ENCODE measurements at places on chromosomes 11 and 22.
A peak's percentile ranks its signal among the peaks of the same experiment; 100 is the strongest.

- DNase-seq, result no peak
Measured at GRCh38 chr22:47067911-47068625, 305.6 kb downstream of the TBC1D22A start.

DNA sequence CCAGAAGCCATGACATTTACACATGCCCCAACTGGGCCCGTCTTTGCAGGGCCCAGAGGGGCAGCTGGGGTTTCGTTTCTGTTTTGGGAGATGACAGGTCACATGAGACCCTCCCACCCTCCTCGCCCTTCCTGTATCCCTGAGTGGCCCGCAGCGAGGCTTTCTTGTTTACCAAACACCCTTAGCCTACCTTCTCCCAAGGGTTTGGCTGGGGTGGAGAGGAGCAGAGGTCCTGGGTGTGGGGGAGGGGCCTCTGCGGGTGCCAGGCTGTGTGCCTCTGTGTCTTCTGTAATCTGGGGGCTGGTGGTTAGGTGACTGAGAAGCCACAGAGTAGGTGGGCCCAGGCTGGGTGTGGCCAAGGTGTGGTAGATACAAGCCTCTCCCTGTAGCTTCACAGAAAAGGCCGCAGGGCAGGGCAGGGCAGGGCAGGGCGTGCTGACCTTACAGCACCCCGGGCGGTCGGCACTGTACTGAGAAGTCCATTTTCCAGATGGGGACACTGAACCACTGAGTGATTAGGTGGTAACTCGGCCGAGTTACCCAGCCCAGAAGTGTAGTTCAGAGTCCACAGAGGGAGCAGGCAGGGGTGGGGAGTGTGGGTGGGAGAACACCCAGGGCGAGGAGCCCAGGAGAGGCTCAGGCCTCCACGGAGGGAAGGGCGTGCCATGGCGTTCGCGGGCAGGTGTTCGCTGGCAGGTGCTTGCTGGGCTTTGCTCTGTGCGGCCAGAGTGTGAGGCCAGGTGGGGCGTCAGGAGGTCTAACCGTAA lies 8.7 kb downstream of the PRR5 start:
- DNase-seq, result peak; percentile 51

DNA sequence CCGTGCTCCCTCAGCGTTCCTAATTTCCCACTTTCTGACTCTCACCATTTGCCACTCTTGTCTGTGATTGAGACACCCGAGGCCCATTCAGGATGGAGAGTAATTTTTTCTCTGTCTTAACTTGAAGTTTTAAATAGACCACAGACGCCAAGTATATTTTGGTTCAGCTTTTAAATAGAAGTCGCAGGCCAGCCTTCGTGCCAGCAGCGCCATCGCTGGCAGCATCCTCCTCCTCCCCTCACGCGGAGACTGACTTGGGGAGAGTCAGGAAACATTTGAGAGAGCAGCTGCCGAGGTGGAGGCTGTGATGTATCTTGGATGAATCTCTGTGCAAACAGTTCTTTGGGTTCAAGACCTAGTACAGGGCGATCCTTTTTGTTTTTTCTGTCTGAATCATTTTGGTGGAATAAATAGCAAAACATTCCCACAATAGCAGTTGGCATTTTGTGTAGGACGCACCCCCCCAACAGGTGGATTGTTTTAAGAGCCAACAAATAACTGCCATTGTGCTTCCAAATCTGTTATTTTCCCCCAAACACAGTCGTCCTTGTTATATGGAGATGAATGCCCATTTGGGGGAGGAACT lies 889 bp upstream of the DMC1 start:
- peak; percentile 36 for DNase-seq

DNA sequence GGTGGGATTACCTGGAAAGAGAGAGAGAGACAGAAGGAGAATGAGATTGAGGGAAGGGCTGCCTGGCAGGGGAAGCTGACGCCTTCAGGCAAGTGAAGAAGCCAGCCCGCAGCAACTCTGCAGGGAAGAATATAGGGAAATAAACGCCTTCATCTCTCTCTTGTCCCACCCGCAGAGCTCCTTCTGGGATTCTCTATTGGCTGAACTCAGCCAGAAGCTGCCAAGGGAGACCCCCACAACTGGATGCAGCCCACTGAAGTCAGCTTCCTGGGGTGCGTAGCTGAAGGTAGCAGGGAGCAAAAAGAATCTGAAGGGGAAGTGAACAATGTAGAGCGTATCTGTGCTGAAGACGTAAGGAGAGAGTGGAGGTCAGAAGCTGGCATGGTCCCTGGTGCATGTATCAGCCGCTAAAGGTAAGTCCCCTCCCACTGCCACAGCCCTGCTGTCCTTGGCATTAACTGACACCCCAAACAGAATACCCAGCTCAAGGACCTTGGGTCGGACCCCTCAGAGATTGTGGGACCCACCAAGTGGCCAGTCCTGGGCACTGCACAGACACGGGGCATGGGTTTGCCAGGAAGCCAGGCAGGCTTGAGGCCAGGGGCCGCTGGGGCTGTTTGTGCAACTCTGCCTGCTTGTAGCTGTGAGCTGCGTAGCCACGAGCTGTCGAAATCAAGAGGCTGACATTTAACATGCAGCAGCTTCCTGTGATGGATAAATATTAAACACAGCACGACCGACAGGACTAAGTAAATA lies 469.9 kb downstream of the MN1 start:
- DNase-seq, result no peak

DNA sequence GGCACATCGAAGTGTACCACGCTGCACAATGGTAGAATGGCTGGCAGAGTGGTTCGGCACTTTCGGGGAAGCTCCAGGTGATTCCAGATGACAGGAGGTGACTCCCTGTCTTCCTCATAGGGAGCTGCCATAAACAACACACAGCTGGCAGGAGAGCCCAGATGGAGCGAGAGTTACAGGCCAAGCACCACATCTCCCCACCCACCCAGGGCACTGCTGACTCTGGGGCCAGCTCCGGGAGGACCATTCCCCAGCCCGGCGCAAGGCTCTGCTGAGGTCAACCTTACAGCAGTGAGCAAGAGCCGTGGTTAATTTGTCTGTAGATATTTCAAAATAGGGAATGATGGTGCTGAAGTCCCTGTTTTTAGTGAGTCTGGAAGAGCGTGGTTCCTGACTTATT lies 78.8 kb upstream of the HMGXB4 start:
- no peak for DNase-seq

- DNase-seq, result peak; percentile 32
Measured at GRCh38 chr11:108654994-108655631, 9.8 kb upstream of the DDX10 start.

DNA sequence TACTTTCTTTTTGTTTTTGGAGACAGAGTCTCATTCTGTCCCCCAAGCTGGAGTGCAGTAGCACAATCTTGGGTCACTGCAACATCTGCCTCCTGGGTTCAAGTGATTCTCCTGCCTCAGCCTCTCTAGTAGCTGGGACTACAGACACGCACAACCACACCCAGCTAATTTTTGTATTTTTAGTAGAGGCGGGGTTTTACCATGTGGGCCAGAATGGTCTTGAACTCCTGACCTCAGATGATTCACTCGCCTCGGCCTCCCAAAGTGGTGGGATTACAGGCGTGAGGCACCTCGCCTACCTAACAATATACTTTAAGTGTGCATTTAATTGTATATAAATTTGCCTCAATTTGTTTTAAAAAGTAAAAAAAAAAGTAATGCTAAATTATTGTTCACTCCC lies 38.4 kb downstream of the GRK3 start:
- DNase-seq, result no peak

DNA sequence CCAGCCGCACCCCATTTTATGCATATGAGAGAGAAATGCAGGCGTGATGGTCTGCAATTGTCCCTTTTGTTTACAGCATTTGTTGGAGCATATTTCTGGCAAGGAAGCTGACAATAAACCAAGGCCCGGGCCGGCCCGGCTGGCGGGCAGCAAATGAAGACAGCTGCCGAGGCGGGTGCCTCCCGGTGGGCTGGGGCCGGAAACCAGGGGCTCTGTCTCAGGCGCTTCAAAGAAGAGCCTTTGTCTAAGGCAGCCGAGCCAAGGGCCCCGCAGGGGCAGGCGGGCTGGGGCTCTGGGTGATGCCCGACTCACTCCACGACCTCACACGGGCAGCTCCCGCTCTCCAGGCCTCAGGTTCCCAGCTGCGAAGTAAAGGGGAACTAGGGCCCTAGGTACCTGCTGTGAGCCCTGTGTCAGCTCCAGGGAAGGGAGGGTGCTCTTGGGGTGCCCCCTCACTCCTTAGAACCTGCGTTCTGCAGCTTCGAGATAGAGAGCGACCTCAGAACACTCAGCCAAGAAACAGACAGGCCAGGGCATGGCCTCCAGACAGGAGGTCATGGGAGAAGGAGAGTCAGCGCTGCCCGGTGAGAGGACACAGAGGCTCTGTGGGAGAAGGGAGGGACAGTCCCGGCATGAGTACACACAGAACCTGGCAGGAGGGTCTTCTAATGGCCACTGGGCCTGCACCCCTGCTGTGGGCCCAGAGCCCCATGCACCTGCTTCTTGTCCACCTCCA lies 2.4 kb downstream of the LINC01488 start:
- no peak for DNase-seq

GRCh38 chr22:50626314-50626849 lies 1.6 kb downstream of the ARSA start:
- DNase-seq, result no peak

GRCh38 chr11:115942011-115942410 lies 437.8 kb upstream of the CADM1 start:
- no peak for DNase-seq

- no peak for DNase-seq
Measured at GRCh38 chr11:126434950-126435335, 79.5 kb downstream of the ST3GAL4 start.

GRCh38 chr22:39241794-39242594 lies 2.8 kb downstream of the PDGFB start:
- DNase-seq, result peak; percentile 67

- peak; percentile 84 for DNase-seq
Measured at GRCh38 chr11:124800226-124800929, at the start of gene MSANTD2. TSS of gene MSANTD2 (minus strand) at chr11:124800406. CDS start at chr11:124800380, 26 bp downstream.

- DNase-seq, result no peak
Measured at GRCh38 chr11:37108436-37109285, 510.6 kb upstream of the RAG2 start.

GRCh38 chr11:65918211-65919140 lies at the start of gene C11orf68:
TSS of gene C11orf68 (minus strand) at chr11:65919062. CDS start at chr11:65919031, 31 bp downstream.
- DNase-seq, result no peak

GRCh38 chr11:79054636-79055035 lies 386.2 kb downstream of the TENM4 start:
- no peak for DNase-seq

DNA sequence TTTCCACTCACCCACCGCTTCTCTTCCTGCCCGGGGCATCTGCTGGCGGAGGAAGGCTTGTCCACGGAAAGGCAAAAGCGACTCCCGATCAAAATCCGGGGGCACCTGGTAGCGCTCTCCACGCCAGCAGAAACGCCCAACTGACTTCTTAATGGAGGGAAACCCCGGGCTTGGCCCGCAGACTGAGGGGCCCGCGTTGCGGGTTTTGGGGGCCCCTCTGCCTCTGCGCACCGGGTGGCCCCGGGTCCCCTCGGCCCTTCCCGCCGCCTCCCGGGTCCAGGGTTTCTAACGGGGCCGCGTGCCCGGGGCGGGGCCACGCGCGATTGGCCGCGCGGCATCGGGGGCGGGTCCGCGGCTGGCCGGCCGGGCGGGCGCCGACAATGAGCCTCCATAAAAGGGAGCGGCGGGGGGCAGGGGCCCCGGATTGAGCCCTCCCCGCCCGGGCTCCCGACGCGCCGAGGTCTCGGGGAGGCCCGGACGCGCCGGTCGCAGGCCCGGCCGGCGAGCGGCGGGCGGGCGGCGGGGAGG lies at the start of gene SPINDOC:
SPINDOC (plus strand) TSS at position 422 of the 528 bp plus-strand sequence. CDS start 231 bp downstream, outside the sequence.
- DNase-seq, result peak; percentile 79

- no peak for DNase-seq
Measured at GRCh38 chr11:30046578-30046945, 29.7 kb upstream of the KCNA4 start.

GRCh38 chr11:110929129-110929528 lies 216.9 kb upstream of the ARHGAP20 start:
- DNase-seq, result no peak

DNA sequence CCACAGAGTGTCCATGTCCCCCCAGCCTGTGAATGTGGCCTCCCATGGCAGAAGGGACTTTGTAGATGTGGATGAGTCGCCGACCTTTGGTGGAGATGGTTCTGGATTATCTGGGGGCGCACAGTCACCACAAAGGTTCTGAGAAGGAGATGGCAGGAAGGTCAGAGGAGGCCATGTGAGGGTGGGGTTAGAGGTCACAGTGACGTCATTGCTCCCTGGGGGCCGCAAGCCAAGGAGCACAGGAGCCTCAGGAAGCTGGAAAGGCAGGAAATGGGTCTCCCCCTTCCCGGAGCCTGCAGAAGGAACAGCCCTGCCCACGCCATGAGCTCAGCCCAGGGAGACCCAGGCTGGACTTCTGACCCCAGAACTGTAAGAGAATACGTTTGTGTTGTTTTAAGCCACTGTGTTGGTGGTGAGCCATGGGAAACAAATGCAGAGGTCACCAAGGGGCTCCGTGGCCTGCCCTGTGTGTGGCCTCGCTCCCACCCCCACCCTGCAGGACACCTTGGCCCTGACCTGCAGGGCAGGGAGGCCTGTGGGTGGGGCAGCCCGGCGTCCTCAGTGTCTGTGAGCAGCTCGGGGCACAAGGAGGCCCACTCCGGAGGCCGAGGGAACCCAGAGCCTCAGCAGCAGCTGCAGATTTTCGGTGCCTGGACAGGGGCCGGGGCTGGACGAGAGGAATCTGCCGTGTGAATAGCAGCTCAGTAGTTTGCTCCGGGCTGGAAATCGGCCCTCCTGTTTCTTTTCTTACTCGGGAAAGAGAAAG lies 32.1 kb downstream of the GRAMD4 start:
- no peak for DNase-seq

DNA sequence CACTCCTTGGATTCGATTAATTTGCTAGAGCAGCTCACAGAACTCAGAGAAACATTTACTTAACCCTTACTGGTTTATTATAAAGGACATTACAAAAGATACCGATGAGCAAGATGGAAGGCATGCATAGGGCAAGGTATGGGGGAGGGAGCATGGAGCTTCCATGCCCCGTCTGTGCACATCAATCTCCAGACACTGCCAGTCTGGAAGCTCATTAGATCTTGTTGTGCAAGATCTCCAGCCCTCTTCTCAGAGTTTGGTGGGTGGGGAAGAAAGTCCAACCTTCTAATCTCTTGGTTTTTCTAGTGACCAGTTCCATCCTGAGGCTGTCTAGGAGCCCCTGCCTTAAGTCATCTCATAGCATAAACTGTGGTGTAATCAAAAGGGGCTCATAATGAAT lies 190.7 kb downstream of the UVRAG start:
- DNase-seq, result no peak
